Karpas-422 (cell line): ENCODE measurements at places on chromosomes 7 and 10. TPM values are rescaled to one million over a fixed set of nuclear protein-coding genes. Genes with fewer than 3 reads are reported as not detected.

GRCh38 chr10:119394657-119395279, 147.8 kb downstream of the RGS10 start:
- no peak overlapping the region for H3K4me3 ChIP-seq
- H3K36me3 ChIP-seq, result no peaks in the 10 kb centered on the region
- H3K27ac ChIP-seq, result no peak overlapping the region
- H3K27me3 ChIP-seq, result no peaks in the 10 kb centered on the region
- peaks cover 5% of the 10 kb centered on the region for H3K4me1 ChIP-seq

DNA sequence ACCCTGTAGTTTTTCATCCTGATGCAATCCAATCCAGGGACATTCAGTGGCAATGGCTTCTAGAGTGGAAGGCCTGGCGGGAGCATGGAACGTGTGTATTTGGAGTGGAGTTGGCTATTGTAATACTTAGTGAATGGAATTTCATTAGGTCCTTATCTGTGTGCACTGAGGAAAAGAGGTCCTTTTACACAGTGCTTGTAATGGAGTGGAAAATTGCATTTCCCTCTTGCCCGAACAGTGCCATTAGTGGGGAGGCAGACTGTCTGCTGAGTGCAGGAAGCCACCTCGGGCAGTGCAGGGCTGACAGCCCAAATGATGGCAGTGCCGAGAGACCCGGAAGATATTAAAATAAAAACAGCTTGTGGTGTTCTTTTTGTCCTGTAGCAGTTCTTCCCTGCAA, 786.6 kb downstream of the LRMDA start:
- H3K27me3 ChIP-seq, result no peaks in the 10 kb centered on the region
- H3K27ac ChIP-seq, result no peak overlapping the region
- DNase-seq, result no peak
- H3K4me3 ChIP-seq, result no peak overlapping the region

The CALHM3 gene
- 0.30 and 0.61 TPM in 2 replicates for total RNA-seq

- no peak for DNase-seq
- H3K27me3 ChIP-seq, result no peaks in the 10 kb centered on the region
- no peak overlapping the region for H3K27ac ChIP-seq
- H3K4me3 ChIP-seq, result no peak overlapping the region
- no peaks in the 10 kb centered on the region for H3K4me1 ChIP-seq
- H3K36me3 ChIP-seq, result no peaks in the 10 kb centered on the region
Measured at GRCh38 chr10:3465406-3465891, 292.9 kb upstream of the PITRM1 start.

The CNNM1 gene
- not detected in 2 replicates for total RNA-seq

DNA sequence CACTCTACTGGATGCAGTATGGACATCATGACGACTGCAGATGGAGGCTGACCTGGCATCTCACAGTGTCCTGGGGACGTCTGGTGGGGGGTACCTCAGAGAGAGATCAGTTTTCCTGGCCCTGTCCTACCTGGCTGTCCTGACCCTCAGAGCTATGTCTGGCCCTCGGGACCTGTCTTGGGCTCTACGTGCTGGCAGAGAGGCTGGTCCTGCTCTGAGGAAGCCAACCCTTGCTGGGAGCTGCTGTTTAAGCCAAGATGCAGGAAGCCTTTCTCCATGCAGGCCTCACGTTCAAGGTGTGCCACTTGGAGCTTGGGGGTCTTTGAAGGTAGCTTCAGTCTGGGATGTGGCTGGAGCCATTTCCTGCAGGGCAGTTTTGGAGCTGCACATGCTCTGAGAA, 42.1 kb upstream of the CXCL12 start:
- H3K4me1 ChIP-seq, result no peaks in the 10 kb centered on the region
- H3K27ac ChIP-seq, result no peak overlapping the region
- no peak for DNase-seq
- H3K4me3 ChIP-seq, result no peak overlapping the region
- no peaks in the 10 kb centered on the region for H3K36me3 ChIP-seq

GRCh38 chr10:79118286-79119202, 49.8 kb downstream of the ZMIZ1 start:
- no peaks in the 10 kb centered on the region for H3K36me3 ChIP-seq
- no peak for DNase-seq
- H3K4me1 ChIP-seq, result no peaks in the 10 kb centered on the region
- H3K27me3 ChIP-seq, result no peaks in the 10 kb centered on the region
- H3K4me3 ChIP-seq, result no peak overlapping the region

GRCh38 chr10:86312701-86313270, 53.8 kb downstream of the GRID1 start:
- H3K27me3 ChIP-seq, result no peaks in the 10 kb centered on the region
- H3K4me3 ChIP-seq, result no peak overlapping the region
- no peaks in the 10 kb centered on the region for H3K36me3 ChIP-seq
- DNase-seq, result no peak
- no peak overlapping the region for H3K27ac ChIP-seq

GRCh38 chr7:5419539-5420066, 4.0 kb downstream of the TNRC18 start:
- DNase-seq, result no peak
- no peaks in the 10 kb centered on the region for H3K27me3 ChIP-seq
- H3K4me3 ChIP-seq, result no peak overlapping the region
- H3K4me1 ChIP-seq, result peaks cover 16% of the 10 kb centered on the region

DNA sequence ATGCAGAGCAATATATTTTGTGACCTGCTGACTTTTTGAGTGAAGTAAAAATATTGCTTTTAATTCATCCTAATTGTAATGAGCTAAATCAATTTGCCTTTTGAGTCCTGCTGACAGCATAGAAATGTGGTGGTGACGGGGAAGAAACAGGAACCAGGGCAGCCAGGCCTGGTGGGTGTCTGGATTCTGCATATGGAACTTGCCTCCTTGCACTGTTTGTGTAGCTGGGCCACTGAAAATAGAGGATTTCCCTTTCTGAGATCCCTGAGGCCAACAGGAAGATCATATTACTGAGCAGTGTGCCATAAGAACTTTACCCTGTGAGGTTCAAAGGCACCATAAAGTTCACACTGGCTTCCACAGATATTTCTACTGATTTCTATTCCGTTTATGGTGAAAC, 488.4 kb upstream of the AKR1E2 start:
- H3K4me1 ChIP-seq, result no peaks in the 10 kb centered on the region
- H3K36me3 ChIP-seq, result no peaks in the 10 kb centered on the region
- H3K27ac ChIP-seq, result no peak overlapping the region
- no peak overlapping the region for H3K4me3 ChIP-seq

DNA sequence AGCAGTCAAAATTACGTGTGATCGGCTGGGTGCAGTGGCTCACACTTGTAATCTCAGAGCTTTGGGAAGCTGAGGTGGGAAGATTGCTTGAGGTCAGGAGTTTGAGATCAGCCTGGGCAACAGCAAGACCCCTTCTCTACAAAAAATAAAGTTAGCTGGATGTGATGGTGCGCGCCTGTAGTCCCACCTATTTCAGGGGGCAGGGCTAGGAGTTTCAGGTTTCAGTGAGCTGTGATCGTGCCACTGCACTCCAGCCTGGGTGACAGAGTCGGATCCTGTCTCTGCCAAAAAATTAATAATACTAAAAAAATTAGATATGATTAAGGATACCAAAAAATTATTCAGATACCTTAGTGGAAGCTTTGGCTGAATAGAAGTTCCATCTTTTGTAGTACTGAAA, 136.4 kb downstream of the SDK1 start:
- no peak overlapping the region for H3K4me3 ChIP-seq
- H3K27me3 ChIP-seq, result no peaks in the 10 kb centered on the region
- no peak overlapping the region for H3K27ac ChIP-seq

DNA sequence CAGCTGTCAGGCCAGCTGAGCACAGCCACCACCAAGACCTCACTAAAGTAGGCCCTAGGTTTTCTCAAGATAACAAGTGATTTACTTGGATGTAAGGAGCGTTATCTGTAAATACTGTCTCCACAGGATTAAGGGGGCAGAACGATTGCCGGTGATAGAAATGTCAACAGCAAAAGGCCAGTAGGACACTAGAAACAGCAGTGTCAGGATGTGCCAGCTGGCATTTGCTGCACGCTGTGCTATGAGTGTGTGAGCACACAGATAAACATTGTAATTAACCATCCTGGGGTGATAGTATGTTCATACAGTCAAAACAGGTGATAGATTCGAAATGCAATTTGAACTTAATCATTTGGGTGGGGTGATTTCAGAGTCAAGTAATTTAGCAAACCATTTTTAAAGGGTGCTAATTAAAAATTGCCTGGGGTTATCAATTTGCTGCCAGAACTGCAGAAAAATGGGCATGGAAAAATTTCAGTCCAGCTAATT, 36.3 kb upstream of the NOBOX start:
- no peak overlapping the region for H3K4me3 ChIP-seq
- H3K27me3 ChIP-seq, result no peaks in the 10 kb centered on the region
- no peaks in the 10 kb centered on the region for H3K4me1 ChIP-seq
- no peak for DNase-seq
- no peak overlapping the region for H3K27ac ChIP-seq

DNA sequence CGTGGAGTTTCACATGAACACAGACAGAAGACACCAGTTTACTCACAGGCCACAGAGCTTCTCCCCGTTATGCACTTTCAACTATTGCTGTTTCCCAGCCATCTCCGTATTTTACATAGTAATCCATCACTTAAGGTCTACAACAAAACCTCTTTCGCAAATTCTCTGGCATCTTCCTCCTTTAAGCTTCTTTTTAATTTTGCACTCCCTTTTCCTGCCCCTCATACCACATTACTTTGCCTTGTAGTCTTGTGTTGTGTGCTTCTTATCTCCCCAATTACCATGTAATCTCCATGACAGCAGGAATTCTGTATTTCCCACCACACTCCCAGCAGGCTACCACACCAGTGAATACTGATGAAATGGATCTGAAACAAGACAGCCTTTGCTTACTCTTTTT, 87.3 kb downstream of the ODAD2 start:
- H3K4me3 ChIP-seq, result no peak overlapping the region
- H3K27me3 ChIP-seq, result no peaks in the 10 kb centered on the region
- H3K27ac ChIP-seq, result no peak overlapping the region
- no peaks in the 10 kb centered on the region for H3K4me1 ChIP-seq
- no peaks in the 10 kb centered on the region for H3K36me3 ChIP-seq
- no peak for DNase-seq

The MMRN2 gene
- not detected in 2 replicates for total RNA-seq

The AKR1C1 gene
- not detected in 2 replicates for total RNA-seq

DNA sequence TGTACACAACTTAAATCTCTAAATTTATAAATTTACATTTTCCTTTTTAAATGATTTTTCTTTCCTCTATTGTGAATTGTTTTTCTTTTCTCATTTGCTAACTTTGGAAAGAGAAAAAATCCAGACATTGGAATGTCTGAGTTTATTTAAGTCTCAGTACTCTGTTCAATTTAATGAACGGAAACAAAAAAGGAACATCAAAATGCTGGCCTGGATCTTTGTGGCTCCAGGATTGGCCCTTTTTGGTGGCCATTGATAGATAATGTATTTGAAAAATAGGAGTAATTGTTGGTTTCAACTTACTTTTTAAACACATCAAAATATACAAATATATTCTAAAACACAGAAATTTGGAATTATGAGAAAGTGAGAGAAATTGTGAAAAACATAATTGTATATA, 336.0 kb downstream of the SUGCT start:
- no peaks in the 10 kb centered on the region for H3K4me1 ChIP-seq
- H3K36me3 ChIP-seq, result no peaks in the 10 kb centered on the region
- no peak overlapping the region for H3K27ac ChIP-seq
